Transverse colon (tissue), 4 donors: ENCODE measurements at places on chromosomes 2 and 18. TPM values are rescaled to one million over a fixed set of nuclear protein-coding genes. Genes with fewer than 3 reads are reported as not detected.

The CXCR1 gene
- not detected for total RNA-seq

The STK36 gene
- total RNA-seq, result 34.5 TPM

The GBX2 gene
- total RNA-seq, result not detected

The TRPM8 gene
- not detected for total RNA-seq

The CLIP4 gene
- 11.9 TPM for total RNA-seq

The CHRNA1 gene
- 2.6 TPM for total RNA-seq

The RALBP1 gene
- 34.2 TPM for total RNA-seq

The CCDC148 gene
- not detected for total RNA-seq

- DNase-seq, result no peak
Measured at GRCh38 chr2:108382196-108382595, 4.4 kb downstream of the SULT1C4 start.

GRCh38 chr18:27447451-27447881 is 262.4 kb upstream of the CHST9 start:
- DNase-seq, result no peak

GRCh38 chr2:66602341-66602740 is 167.4 kb downstream of the MEIS1 start:
- no peak for DNase-seq

GRCh38 chr2:20555954-20556353 is 94.9 kb downstream of the HS1BP3 start:
- no peak for DNase-seq

GRCh38 chr2:142484111-142484510 is 353.3 kb upstream of the LRP1B start:
- no peak for DNase-seq

GRCh38 chr18:23422751-23423418 is 30.2 kb upstream of the RIOK3 start:
- peak; percentile 77 for DNase-seq

- no peak for DNase-seq
Measured at GRCh38 chr2:182883451-182883850, 17.0 kb upstream of the FRZB start.

DNA sequence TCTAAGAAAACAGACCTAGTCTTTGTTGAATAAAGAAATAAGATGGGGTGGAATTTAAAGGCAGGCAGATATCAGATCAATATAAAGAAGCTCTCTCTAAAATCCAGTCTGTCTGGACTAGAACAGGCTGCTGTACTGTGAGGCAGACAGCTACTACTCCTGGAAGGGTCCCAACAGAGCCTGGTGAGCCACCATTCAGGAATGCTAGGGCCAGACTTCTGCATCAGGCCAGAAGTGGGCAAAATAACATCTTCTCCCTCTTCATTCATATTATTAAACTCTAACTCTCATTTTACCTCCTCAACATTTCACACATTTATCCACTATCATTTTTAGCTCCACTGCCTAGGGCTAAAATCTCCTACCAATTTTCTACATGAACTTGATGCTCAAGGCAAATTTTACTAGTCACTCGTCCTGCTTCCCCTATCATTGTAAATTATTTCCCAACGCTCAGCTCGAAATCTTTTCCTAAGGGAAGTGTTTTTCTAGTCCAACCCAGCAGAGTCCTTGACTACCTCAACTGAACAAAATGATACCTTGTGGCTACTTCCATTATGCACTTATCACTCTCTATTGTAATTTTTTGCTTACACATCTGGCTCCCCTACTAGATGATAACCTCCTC is 45.2 kb upstream of the GLS start:
- no peak for DNase-seq

DNA sequence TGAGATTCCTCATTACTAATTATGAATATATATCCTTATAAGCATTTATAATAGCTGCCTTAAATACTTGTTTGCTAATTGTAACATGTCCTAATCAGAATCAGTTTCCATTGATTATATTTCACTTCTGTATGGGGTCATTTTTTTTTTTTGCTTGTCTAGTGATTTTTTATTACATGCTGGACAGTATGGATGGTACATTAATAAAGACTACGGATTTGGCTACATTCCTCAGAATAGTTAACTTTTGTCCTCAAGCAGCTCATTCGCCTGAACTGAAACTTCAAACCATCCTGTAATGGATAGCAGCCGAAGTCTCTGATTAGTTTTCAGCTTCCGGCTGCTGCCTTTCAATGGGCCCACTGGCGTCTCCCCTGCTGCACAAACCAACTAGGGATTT is 11.7 kb downstream of the TGIF1 start:
- DNase-seq, result no peak

DNA sequence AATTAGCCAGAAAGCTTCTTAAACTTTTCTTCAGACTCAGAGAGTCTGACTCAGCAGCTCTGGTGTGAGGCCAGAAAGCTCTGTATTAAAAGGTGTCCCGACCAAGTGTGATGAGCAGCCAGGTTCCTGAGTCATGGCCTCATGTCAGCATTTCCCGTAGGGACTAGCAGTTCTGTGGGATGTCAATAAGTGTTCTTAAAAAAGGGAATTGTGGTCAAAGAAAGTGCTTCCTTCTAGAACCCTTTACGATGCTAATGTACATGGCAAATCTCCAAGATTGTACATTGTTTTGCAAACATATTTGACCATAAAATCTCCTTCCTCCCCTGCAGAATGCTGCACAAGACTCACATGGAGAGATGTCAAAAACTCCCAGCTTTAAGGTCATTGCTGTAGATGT is 80.1 kb downstream of the PLA2R1 start:
- DNase-seq, result peak; percentile 11

DNA sequence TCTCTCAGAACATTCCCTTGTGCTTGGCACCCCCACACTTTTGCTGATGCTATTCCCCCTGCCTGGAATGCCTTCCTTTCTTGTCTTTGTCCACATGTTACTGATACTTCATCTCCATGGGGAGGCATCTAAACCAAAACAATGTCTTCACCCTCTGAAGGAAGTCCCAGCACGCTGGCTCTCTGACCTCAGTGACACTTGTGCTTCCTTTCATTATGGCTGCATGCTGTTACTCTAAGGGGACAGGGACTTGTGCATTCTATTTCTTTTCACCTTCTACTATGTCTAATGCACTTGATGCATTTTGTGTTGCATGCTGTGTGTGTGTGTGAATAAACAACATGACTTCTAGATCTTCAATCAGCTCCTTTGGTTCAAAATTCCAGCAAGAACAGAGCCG is 24.6 kb downstream of the EFR3B start:
- DNase-seq, result no peak

DNA sequence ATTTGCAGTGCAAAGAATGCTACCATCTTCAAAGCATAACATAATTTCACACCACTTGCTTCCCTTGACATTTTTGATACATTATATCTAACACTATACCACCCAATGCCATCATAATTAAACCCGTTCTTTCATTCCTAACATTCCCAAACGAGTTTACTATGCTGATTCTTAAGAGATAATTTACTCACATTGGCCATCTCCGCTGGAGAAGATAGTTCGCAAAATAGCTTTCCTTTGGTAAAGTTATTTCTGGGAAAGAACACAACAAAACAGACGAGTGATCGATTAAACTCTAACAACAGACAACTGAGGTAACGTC is 716 bp downstream of the MMADHC start:
- DNase-seq, result no peak

- no peak for DNase-seq
Measured at GRCh38 chr2:97739020-97739892, 25.9 kb downstream of the ZAP70 start.
